ENCODE measurements at places on chromosomes 7 and 10.

DNA sequence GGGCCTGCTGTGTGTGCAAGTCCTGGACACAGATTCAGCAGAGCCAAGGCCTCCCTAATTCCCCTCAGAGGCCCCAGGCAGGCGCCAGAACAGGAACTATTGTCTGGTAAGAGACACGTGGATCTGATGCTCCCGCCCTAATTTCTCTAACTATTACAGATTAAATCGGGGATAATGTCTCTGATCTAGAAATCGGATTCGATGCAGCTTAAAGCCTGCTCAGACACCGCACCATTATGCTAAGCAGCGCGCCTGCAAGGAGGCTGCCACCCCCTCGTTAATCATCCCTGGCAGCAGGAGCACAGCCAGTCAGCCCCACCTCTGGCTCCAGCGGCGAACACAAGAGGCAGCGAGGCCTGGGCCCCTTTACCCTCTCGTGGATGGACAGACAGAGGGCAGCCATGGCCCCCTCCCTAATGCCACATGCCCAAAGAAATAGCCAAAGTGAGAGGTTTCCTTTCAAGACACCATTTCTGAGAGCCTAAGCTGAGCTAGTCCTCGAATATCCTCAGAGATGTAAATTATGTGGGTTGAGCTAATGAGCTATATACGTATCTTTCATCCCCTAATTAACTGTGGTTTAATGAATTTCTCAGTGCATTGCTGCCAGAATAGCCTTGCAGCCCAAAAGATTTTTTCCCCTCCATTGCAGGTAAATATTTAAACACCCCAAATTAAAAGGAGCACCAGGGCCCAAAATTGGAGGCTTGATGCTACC, 122.1 kb downstream of the GRID1 start:
- DNase-seq, result no peak

DNA sequence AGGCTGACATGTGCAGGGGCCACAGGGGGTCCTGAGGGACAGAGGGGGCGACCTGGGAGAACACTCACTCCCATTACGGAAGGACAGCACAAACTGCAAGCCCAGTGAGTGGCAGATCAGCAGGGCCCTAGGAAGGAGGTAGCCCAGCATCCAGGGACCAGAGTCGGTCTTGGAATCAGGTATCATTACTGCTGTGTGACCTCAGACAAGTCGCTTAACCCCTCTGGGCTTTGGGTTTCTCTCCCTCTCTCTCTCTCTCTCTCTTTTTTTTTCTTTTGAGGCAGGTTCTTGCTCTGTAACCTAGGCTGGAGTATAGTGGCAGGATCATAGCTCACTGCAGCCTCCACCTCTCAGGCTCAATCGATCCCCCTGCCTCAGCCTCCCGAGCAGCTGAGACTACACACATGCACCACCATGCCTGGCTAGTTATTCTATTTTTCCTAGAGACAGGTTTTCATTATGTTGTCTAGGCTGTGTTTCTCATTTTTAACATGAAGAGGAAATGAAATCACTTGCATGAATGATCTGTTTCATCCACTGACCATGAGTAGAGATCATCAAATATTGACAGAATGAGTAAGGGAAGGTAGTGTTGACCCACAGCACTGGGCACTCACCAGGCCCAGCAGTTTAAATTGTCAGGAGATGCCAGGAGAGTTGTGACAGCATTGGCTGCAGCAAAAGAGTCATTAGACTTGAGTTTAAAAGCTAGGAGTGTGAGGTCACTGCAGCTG, 49.4 kb downstream of the BUB3 start:
- no peak for DNase-seq

DNA sequence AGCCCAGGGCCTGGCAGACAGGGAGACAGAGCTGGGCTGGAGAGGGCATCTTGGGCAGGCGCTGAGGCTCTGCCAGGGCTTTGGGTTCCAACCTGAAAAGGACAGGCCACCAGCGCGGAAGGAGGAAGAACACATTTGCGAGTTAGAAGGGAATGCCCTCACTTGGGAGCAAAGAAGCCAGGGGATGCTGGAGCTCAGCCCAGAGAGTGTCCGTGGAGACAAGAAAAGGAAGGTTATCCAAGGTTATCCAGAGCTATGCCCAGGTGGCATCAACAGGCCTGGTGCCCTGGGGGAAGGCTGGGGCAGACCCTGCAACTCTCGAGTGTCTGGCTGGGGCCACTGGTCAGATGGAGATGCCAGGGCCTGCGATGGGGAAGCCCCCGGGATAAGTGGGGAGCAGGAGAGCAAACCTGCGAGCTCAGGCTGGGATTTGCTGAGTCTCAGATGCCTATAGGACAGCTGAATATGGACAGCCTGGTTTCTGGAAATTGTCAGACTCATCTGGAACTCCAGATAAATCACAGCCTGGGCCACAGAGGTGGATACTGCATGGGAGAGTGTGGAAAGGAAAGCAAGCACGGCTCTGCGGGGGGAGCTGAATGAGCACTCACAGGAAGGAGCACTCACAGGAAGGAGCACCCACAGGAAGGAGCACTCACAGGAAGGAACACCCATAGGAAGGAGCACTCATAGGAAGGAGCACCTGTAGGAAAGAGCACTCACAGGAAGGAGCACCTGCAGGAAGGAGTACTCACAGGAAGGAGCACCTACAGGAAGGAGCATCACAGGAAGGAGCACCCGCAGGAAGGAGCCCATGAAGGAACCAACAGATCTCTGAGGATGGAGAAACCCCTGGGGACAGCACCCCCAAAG, 152.1 kb downstream of the ADAM12 start:
- DNase-seq, result no peak

DNA sequence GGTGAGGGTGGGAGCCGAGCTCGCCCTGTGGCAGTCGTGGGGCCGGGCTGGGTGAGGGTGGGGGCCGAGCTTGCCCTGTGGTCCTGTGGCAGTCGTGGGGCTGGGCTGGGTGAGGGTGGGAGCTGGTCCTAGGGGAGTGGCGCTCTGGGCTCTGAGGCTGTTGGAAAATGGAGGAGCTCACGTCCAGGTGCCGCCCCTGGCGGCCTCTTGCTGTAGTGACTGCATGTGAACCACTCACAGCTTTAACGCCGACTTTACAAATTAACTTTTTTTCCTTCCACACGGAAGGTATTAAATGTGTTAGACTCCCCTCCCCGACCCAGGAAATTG, 312.6 kb downstream of the WDR37 start:
- DNase-seq, result no peak

DNA sequence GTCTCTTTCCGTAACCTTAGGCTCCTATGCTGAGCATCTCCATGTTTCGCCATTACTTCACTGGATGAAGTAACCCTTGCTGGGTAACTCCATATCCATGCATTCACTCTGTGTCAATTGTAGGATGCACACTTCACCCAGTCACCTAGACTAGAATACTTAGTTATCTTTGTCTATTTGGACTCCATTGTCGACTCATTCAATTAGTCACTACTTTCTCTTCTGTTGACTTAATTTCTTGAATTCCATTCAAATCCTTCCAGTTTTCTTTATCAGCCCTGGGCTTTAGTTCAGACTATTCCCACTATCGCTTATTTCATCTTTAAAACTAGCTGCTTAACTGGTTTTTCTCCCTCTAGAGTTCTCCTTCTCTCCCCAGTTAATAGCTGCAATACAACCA, 111.3 kb upstream of the TNS3 start:
- DNase-seq, result peak; percentile 76

GRCh38 chr10:104487794-104488438, 134.3 kb downstream of the CFAP58 start:
- DNase-seq, result no peak

DNA sequence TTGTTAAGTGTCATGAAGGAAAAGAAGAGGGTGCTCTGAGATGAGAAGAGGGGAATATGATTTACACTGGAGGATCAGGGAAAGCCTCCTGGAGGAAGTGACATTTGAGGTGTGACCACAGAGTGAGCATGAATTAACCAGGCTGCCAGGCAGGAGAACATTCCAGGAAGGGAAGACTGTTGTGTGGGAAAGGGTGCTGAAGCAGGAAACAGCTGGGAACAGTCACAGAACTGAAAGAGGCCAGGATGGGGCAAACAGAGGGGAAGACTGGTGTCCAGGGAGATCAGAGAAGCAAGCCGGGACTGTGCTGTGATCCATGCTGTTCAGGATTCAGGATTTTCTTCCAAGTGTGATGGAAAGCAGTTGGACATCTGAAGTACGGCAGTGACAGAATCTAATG, 14.9 kb downstream of the HIPK2 start:
- DNase-seq, result peak; percentile 70

- DNase-seq, result no peak
Observed at GRCh38 chr7:81158189-81158588, 239.3 kb upstream of the SEMA3C start.

DNA sequence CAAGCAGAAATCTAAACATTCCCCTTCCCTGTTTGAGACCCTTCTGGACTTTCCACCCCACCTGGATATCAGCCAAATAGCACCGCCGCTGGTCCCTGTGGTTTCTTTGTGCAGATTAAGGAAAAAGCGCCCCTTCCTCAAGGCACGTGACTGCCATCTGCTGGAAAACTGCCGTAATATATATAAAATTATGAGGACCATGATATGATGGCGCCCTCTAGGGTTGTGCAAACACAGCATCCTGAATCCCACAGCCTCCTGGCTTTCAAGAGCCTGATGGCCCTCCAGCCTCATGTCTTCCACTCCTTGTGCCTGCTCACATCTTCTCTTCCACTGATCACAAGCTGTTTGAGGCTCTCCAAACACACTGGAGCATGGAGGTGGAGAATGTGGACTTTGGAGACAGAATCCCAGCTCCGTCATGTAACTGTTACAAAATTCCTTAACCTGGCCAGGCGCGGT, 121.3 kb downstream of the MYL10 start:
- DNase-seq, result peak; percentile 19

DNA sequence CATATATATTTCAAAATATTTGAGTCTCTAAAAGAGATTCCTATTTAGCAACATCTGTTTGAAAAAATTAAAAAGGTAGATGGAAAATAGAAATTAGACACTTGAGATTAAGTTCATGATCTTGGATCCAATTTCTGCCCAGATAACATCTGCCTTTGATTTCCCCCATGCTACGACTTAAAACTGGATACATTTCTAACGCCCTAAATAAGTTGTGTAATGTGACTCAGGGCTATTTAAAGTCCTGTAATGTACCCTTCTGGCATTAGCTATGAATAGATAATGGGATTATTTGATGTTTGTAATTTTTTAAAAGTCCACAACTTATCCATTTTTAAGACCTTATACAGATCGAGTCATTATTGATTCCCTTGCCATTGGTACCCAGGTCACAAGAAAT, 23.4 kb downstream of the CFAP43 start:
- no peak for DNase-seq

GRCh38 chr10:102119417-102120141, 589 bp downstream of the LDB1 start:
- peak; percentile 56 for DNase-seq

DNA sequence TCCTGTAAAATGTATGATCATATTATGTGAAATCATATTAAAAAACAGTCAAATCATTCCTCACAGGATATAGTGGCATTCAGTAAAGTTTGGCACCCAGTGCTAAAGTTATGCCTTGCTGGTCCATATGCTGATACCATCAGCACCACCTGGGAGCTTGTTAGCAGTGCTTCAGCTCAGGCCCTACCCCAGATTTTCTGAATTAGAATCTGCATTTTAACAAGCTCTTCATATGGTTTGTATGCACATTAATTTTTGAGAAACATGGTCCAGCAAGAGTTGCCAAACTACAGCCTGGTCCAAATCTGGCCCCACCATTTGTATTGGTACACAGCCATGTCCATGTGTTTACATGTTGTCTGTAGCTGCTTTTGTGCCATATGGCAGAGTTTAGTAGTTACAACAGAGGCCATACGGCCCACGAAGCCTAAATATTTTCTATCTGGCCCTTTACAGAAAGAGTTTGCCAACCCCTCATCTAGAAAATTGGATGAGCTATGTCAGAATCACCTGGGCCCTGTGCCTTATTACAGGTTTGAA, 30.1 kb downstream of the RAB18 start:
- no peak for DNase-seq

DNA sequence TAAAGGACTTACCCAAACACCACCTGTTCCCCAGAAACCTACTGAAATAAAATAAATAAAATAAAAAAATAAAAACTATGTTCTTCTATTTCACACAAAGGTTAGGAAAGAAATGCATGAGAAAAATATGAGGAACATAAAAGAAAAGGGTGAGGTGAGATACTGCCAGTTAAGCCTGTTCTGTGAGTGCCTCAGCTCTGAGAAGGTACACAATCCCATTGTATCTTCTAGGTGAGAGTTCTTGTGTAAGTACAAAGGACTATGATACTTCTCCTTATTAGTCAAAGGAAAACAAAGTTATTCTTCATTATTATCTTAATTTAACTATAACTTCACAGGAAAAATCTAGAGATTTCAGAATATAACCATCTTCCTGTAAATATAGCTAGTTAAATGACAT, 86.0 kb downstream of the ATE1 start:
- no peak for DNase-seq

All from amniotic epithelial cell (primary cell).